ENCODE measurements at places on chromosomes 2 and 18. TPM values are rescaled to one million over a fixed set of nuclear protein-coding genes. Genes with fewer than 3 reads are reported as not detected.
A peak's percentile ranks its signal among the peaks of the same experiment; 100 is the strongest.

CNTNAP5 gene
- total RNA-seq, result not detected

- peaks cover 69% of the 10 kb centered on the region for H3K4me1 ChIP-seq
- no peak overlapping the region for H3K4me3 ChIP-seq
- no peak overlapping the region for H3K27ac ChIP-seq
- no peaks in the 10 kb centered on the region for H3K27me3 ChIP-seq
- peaks cover 28% of the 10 kb centered on the region for H3K36me3 ChIP-seq
- no peak for DNase-seq
Observed at GRCh38 chr2:105324101-105324500, 5.4 kb downstream of the TGFBRAP1 start.

DNA sequence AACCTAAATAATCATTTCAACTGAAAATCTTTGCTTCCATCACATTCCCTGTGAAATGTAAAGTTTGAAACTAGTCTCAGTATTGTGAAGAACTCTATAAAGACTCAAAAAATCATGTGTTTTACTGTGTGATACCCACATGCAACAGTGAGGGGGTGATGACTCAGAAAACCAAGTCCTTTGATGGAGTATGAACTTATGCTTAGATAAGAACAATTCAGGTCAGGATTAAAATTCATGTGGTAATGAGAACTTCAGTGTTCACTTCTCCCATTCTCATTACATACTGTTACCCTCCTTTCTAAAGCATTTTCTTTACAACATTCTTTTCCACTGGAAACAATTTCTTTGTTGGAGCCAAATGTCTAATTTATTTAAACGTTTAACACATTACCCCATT, 360.2 kb downstream of the FSIP2 start:
- DNase-seq, result no peak
- no peak overlapping the region for H3K4me3 ChIP-seq
- H3K36me3 ChIP-seq, result no peaks in the 10 kb centered on the region
- no peaks in the 10 kb centered on the region for H3K4me1 ChIP-seq
- no peaks in the 10 kb centered on the region for H3K27me3 ChIP-seq
- H3K27ac ChIP-seq, result no peak overlapping the region

GRCh38 chr18:63808125-63808524, 32.9 kb downstream of the SERPINB7 start:
- no peak overlapping the region for H3K4me3 ChIP-seq
- peaks cover 12% of the 10 kb centered on the region for H3K27me3 ChIP-seq
- no peak for DNase-seq
- H3K4me1 ChIP-seq, result no peaks in the 10 kb centered on the region
- no peaks in the 10 kb centered on the region for H3K36me3 ChIP-seq
- H3K27ac ChIP-seq, result no peak overlapping the region

DNA sequence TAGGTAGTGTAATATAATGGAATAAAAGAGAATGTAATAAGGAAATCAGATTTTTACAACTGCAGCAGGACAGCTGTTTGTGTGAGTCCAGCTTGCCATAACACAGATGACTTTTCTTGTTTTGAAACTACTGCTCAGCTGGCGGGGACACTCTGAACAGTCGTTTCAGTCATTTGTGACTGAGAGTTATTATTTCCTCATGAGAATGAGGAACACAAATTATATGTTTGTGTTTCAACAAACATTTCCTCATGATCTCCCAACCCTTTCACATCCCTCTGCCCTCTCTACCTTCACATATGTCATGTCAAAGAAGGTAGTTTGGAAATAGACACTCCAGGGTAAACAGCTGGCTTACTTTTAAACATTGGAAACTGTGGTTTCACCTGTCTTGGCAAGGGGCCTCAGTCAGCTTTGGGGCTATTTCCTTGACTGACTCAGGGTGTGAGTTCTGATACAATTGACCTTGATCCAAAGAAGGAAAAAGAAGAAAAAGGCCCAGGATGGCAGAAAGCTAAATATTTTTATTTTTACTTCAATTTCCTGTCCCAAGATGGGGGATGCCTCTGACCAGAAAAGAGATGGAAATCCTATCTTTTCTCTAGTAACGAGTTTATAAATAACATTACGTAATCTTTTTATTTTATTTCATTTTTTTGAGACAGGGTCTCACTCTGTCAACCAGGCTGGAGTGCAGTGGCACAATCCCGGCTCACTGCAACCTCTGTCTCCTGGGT, 593 bp downstream of the SP140L start:
- peak overlapping the region; percentile 98 for H3K27ac ChIP-seq
- H3K4me3 ChIP-seq, result peak overlapping the region; percentile 97
- no peaks in the 10 kb centered on the region for H3K27me3 ChIP-seq
- H3K4me1 ChIP-seq, result peaks cover 58% of the 10 kb centered on the region
- DNase-seq, result no peak
- peaks cover 68% of the 10 kb centered on the region for H3K36me3 ChIP-seq

FBLN7 gene
- 8.8 TPM for total RNA-seq

ERICH2 gene
- 0.40 TPM for total RNA-seq

RNU2-63P gene
- total RNA-seq, result 40.1 TPM

VIL1 gene
- not detected for total RNA-seq

Measured in activated naive CD8-positive, alpha-beta T cell treated with anti-CD3 and anti-CD28 coated beads for 36 hours (primary cell).